Femur (tissue), 1 donor: ENCODE measurements at places on chromosomes 3 and 15.

DNA sequence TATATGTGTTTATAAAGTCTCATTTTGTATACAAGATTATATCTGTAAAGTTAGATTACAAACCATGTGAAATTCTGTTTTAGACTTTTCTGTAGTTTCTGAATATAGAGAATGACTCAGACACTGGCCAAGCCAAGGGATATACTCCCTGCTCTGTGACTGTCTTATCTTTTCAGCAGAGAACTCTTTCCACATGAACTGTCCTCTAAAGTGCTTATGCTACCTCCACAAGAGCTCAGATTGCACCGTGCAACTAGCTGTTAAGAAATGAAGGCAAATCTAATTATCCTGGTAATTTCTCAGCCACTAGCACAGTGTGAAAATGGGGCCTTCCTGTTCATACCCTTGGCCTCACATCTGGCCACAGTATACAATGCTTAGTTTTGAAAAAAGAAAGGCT lies 44.3 kb upstream of the CPNE4 start:
- DNase-seq, result no peak

GRCh38 chr3:159030138-159030670 lies 228.3 kb downstream of the MFSD1 start:
- no peak for DNase-seq

GRCh38 chr3:58409663-58410062 lies 24.0 kb downstream of the PDHB start:
- DNase-seq, result no peak

DNA sequence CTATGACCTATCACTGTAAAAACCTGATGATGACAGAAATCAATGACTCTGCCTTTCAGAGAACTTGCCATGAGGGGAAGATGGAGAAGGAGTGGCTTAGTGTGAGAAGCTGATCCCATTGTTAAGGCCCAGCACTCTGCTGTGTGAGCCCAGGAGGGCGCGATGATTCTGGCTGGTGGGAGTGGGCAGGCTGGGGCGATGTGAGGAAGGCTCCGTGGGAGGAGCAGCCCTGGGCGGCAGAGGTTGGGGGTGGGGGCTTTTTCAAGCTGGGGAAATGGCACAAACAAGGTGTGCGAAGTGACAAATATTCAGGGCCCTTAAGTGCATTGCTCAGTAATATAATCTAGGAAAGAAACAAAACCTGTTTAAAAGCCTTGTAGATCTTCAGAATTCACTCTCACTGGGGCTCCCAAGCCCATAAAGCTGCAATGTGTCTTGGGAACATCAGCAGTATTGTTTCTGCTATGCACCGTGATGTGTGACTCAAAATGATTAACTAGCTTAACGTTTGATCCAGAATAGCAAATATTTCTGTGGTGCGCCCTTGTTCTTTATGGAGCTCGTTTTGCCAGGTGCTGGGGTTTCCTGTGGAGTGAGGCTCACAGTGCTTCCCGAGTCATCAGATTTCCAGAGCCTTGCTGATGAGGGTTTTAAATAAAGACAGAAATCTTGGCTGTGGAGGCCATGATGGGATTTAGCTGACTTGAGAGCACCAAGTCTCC lies 141.0 kb downstream of the CHDH start:
- DNase-seq, result no peak

GRCh38 chr15:29067949-29068348 lies 182.2 kb downstream of the APBA2 start:
- no peak for DNase-seq

GRCh38 chr3:155491696-155492095 lies 198.2 kb upstream of the STRIT1 start:
- no peak for DNase-seq

- DNase-seq, result peak; percentile 70
Observed at GRCh38 chr3:125003369-125003853, 52.4 kb downstream of the HEG1 start.

GRCh38 chr15:101371519-101371918 lies 76.5 kb upstream of the SNRPA1 start:
- DNase-seq, result no peak

- DNase-seq, result peak; percentile 49
Observed at GRCh38 chr3:69445024-69445423, 59.1 kb upstream of the FRMD4B start.

GRCh38 chr15:64182859-64183370 lies 20.1 kb upstream of the PPIB start:
- no peak for DNase-seq

GRCh38 chr15:67026610-67026967 lies 38.8 kb upstream of the SMAD3 start:
- DNase-seq, result no peak

DNA sequence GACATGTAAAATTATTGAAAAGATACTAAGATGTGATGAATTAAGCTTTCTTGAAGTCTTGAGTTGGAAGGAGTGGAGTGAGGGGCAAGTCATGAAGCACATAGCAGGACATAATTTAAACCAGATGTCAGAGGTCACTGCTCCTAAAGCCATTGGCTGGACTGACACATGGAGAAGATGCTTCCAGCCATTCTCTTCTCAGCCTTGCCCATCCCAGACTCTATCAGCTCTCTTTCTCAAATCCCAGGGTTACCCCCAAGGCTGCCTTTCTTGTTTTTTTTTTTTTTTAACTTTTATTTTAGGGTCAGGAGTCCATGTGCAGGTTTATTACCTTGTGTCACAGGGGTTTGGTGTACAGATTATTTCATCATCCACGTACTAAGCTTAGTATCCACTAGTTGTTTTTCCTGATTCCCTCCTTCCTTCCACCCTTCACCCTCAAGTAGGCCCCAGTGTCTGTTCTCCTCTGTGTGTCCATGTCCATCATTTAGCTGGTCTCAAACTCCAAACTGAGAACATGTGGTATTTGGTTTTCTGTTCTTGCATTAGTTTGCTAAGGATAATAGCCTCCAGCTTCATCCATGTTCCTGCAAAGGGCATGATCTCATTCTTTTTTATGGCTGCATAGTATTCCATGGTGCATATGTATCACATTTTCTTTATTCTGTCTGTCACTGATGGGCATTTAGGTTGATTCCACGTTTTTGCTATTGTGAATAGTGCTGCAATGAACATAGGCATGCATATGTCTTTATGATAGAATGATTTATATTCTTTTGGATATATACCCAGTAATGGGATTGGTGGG lies 18.9 kb downstream of the XIRP1 start:
- DNase-seq, result no peak

DNA sequence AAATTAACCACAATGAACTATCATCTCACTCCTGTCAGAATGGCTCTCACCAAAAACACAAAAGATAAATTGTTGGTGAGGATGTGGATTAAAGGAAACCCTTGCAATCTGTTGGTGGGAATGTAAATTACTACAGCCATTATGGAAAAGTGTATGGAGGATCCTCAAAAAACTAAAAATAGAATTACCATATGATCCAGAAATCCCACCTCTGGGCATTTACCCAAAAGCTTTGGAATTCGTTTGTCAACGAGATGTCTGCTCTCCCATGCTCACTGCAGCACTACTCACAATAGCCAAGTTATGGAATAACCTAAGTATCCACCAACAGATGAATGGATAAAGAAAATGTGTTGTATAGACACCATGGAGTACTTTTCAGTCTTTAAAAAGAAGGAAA lies 21.6 kb downstream of the FSIP1 start:
- no peak for DNase-seq

DNA sequence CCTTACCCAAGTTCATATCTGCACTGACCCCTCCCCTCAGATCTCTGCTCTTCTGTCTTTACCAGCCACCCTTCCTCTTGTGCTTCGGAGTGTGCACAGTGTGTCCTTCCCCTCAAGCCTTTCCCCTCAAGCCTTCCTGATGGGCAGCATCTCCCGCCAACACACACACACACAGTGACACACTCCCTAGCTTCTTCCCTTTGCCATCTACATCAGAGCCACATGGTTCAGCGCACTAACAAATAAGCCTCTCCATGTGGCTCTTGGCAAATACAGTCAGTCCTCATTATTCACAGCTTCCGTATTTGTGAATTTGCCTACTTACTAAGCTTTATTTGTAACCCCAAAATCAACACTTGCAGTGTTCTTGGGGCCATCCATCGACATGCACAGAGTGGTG lies 37.5 kb downstream of the SH3BP5 start:
- no peak for DNase-seq

GRCh38 chr3:192303235-192303634 lies 424.1 kb downstream of the FGF12 start:
- DNase-seq, result no peak

- DNase-seq, result peak; percentile 52
Observed at GRCh38 chr3:60743631-60744164, 507.6 kb downstream of the FHIT start.

DNA sequence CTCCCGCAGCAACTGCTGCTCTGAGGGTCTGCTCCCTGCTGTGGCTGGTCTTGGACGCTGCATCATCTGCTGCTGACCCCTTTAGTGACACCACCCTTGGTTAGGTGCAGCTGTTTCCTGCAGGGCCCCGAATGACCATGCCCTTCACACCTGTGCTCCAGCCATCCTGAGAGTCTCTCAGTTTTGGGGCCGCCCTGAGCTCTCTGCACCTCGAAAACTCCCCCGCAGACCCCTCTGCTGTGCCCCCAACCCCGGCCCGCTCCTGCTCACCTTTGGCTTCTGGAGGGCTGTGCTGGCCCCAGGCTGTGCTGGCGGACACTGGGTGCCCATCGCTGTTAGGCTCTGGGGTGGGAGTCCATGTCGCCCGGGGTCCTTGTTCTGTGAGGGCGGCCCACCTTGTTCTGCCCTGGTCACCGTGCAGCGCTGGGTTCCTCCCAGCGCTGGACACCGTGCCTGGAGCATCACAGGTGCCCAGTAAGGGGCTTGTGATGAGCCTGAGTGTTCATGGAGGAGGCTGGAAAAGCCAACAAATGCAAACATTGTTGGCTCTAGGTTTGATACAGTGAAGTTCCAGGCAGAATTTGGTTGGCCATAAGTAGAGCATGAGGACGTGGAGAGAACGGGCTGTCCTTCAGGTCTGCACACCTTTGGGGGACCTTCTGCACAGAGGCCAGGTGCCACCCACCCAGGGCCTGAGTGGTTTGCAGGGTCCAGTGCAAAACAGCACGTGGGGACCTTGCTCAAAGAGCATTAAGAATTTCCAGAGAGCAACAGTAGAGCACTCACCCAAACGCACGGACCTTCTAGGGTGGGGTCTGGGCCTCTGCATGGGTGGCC lies 12.3 kb downstream of the ABTB1 start:
- DNase-seq, result peak; percentile 8

DNA sequence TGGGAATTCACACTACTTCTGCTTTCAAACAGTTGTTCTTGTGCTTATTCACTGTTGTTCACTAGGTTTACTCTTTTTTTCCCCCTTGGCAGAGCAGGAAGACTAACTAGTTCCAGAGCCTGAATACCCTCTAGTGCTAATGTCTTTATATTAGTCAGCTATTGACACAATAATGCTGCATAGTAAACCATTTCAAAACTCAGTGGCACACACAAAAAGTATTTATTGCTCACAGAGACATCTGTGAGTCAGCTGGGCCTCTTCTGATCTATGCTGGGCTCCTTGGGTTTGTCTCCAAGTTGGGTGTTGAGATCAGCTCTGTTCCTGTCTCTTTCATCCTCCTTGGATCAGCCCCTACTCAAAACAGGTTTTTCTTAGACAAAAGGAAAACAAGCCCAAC lies 51.1 kb downstream of the RSRC1 start:
- DNase-seq, result no peak

GRCh38 chr3:194051366-194052149 lies 84.4 kb upstream of the HES1 start:
- no peak for DNase-seq

- DNase-seq, result no peak
Observed at GRCh38 chr15:51038974-51039319, 55.8 kb downstream of the TNFAIP8L3 start.

DNA sequence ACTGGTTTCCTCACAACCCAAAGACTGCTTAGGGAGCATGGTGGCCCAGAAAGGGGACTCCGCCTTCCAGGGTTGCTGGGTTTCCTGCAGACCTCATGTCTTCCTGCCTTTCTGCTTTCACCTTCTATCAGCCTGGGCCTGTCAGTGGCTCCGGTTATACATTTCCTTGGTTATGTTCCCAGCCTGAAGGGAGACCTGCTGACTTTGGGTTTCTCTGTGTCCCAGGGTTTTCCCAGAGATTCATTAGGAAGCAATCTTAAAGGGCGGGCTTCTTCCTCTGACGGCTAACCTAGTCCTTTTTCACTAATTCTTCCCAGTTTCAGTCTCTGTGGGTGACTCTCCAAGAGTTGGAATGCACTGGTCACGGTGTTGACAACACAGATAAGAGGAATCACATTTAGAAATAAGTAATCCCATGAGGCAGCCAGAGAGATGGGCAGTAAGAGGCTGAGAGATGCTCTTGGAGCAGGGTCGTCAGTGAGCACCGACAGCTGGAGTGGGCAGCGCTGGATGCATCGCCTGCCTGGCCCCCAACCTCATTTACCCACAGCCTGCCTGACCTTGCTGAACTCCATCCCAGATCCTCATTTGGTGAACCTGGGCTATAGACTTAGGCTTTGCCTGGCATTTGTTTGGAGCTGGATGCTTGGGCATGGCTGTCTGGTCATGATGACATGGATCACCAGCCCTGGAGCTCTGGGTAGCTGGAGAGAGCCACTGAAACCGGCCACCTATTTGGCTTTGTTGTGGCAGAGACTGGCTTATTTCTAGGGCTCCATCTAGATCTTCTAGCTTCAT lies 10.0 kb upstream of the EHD4 start:
- DNase-seq, result peak; percentile 6

DNA sequence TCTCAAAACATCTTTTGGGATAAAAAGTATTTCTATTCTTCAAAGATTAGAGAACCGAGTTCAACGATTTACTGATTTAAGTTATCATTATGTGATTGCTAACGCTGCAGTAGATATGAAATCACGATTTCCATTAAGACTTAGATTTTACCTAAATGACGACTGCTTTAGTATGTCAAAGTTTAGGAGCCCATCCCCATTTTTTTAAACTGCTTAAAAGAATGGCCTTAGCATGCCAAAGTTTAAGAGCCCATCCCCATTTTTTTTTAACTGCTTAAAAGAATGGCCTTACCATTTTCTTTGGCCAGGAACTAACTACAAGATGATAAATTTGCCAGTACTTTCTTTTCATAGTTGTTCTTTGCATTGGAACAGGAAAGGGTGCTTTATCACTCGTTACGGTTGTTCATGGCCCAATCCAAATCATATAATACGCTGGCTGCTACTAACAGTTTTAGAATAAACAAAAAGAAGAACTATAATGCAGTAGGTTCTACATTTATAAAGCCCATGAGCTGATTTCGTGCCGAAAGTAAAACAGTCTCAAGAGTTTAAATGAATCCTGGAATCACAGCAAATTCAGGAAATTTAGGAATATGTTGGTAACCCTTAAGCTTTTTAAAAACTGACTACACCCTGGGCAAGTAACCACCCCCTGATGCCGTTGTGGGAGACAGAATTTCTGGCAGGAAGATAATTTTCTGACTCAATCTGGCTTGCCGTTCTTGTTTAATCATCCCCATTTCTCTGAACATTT lies 869 bp upstream of the TSC22D2 start:
- DNase-seq, result no peak

DNA sequence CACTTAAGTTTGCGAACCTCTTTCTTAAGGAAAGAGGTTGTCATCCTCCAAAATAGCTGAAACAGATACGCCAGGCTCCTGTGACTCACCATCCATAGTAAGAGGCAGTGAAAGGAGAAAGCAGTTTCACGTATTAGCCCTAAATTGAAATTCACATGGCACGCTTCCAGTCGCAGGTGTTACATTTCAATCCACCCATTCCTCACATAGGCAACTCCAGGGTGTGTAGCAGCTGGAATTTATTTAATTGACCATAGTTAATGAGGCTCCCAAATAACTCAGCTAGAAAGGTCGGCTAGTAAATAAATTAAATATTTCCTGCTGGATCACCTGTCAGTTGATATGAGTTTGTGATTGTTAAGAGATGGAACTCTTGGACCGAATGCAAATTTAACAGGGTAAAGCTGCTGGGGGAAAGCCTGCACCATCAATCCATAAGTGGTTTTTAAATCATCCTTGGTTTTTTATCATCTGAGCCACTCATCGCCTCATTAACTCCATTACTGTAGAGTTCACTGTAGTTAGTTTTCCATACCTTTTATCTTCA lies 19.6 kb downstream of the NSUN3 start:
- no peak for DNase-seq
